GM23338 (cell line): ENCODE measurements at places on chromosomes 7 and 10.
A peak's percentile ranks its signal among the peaks of the same experiment; 100 is the strongest.

GRCh38 chr7:150958062-150958552 is 20.0 kb downstream of the KCNH2 start:
- peak; percentile 79 for DNase-seq

- no peak for DNase-seq
Observed at GRCh38 chr7:85224171-85224570, 37.3 kb upstream of the SEMA3D start.

- no peak for DNase-seq
Observed at GRCh38 chr7:117892821-117893220, 19.6 kb upstream of the CTTNBP2 start.

GRCh38 chr10:75245354-75246250 is 9.8 kb upstream of the COMTD1 start:
- DNase-seq, result no peak

DNA sequence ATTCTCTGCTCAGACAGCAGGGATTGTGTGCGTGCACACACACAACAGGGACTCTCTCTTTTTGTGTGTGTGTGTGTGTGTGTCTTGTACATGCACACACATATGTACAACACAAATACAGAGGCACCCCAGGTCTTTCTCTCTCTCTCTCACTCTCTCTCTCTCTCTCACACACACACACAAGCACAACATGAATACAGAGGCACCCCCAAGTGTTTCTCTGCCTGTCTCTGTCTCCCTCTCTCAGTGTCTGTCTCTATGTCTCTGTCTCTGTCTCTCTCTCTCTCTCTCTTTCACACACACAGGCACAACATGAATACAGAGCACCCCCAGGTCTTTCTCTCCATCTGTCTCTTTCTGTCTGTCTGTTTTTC is 746 bp downstream of the NPFFR1 start:
- no peak for DNase-seq

DNA sequence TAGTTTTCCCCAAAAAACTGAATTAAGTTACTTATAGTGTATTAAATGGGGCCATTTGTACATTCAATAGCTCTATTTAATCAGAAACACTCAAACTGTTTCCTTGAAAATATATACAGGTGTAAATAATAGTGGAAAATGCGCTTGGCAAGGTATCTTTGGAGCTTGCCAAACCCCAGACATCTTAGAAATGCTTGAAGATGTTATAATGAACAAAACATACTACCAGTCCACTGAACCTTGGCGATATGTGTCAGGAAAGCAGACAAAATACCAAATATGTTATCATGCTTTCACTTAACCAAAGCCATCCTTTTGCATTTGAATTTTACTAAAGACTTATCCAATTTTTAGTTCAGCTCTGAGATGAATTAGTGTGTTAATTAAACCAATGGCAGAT is 352.7 kb upstream of the SEMA3A start:
- DNase-seq, result no peak

DNA sequence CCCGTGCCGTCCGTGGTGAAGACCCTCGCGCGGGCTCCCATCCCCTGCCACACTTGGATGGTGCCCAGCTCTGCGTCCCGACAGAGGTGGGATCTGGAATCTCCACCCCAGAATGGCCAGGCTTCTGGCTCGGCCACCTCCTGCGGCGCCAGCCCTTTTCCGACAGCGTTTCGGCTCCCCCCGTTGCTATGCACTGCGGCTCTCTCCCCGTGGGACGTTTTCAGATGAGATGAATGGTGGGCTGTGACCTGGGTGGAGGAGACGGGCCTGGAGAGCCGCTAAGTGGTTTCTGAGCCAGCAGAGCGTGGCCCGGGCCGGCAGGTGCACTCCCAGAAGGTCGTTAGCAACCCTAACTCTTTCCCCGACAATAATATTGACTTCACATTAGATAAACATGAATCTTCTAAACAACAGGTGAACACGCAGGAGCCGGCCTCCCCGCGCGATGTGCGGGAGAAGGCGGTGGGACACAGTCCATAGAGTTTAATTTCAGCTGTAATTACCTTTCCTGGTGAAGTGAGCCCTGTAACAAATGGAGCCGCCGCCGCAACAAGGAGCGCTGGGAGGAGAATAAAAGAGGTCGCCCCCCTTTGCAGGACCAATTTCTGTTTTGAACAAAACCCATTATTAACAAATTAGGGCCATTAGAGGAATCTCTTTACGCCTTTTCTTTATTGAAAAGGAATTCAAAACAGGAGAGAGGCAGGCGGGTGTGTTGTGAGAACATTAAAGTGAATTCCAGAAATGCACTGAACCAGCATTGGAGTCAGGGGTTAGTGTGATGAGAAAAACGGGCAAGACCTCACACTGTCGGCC is 294.3 kb upstream of the PFKP start:
- no peak for DNase-seq

GRCh38 chr7:107210400-107210799 is 41.6 kb downstream of the HBP1 start:
- peak; percentile 41 for DNase-seq

GRCh38 chr10:49379596-49380410 is 16.1 kb downstream of the DRGX start:
- DNase-seq, result peak; percentile 59

DNA sequence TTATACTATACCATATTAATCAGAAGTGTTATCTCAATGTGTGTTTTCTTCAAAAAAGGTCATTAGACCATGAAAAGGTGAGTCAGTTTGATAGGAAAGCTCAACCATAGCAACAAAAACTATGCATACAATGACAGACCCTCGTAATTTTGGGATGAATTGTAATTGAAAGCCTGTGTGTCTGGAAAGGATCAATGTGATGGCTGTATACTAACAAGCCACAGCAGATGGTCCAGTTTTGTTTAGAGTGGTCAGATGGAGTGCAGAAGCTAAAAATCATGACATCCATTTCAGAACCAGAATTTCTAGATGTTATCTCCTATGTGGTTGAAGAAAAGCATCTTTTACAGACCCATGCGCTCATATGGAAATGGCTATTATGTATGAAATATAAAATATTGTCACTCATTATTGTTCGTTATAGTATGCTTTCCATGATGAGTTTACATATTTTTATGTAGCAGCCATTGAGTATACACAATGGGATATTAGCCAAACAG is 88.3 kb upstream of the CNTNAP2 start:
- no peak for DNase-seq

DNA sequence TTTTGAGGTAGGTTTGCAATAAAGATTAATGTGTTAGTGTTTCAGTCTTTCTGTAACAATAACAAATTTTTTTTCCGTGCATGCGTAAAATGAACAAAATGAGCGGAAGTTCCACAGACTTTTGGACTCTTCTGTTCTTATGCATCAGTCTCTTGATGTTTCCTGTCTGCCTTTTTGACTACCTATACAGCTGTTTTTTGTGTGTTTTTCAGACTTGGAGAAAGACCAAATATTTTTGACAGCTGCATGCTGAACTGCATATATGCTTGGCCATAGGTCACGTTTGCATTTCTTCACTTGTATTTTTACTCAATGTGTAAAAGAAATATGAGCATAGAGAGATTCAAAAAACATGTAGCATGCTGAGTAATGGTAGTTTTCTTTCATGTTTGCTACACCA is 119.3 kb downstream of the BBS9 start:
- DNase-seq, result no peak

DNA sequence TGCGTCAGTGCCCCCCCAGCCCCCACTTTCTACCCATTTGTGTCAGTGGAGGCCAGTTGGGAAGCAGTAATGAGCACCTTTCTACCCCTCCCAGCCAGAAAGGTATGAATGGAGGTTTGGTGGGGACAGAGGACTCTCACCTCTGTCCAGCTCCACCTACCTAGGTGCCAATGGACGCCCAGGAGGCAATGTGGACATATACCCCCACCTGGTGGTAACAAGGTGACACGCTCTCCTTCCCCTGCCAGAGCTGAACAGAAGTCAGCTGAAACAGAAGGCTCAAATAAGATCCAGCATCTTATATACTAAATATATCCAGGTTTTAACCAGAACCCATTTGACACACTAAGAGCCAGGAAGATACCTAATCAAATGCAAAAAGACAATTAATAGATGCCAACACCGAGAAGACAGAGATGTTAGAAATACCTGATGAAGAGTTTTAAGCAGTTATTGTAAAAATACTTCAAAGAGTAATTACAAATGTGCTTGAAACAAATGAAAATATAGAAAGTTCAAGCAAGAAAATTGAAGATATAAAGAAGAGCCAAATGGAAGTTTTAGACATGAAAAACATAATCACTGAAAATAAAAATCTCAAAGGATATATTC is 18.4 kb upstream of the SORCS3 start:
- peak; percentile 84 for DNase-seq

DNA sequence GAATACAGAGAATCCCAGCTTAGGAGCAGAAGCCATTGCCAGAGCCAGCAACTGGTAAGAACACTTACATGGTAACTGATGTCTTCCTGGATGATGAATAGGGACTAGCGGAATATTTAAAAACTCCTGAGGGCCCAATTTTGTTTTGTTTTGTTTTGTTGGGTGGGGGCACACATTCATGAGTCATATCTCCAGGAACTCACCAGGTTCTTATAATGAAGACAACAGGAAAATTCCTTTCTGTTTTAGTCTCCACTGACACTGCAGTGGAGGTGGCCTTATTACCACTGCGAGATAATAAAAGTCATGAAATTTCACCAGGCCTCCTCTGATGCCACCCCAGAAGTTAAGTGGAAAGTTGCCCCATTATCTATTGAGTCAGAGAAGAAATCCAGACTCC is 6.6 kb upstream of the CUZD1 start:
- DNase-seq, result no peak

DNA sequence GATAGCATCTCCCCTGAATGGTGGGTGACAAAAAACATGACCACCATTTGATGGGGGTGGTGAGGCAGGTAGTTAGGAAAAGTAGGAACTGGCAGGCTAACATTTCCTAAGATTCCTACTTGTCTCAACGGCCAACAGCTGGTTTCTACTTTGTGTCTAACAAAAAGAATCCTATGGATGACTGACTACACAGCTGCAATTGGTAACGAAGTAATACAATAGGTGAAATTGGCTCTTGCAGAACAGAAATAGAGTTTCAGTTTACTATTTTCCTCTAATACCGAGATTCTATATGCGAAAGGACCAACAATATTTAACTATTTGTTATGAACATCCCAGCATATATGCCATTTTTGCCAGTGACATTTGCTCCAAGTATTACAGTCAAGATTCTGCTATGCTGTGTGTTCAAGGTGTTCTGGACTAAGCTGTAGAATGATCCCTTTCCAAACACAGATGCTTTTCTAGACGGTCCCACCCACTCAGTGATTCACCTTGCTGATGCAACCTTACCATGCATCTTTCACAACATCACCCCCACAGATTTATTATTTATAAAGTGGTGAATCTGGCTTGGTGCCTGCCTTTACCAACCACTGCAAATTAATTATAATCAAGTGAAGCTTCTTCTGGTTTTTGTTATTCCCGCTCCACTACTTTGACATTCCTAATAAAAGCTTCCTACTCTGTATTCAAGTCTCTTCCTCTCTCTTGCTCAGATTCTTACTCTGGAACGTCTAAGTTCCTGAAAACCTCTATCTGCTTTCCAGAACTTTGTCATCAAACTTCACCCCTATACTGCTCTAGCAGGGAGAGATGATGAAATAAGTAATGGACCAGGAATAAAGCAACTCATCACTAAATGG is 16.8 kb downstream of the BBIP1 start:
- no peak for DNase-seq
